ENCODE measurements at places on chromosomes 3 and 15. TPM values are rescaled to one million over a fixed set of nuclear protein-coding genes. Genes with fewer than 3 reads are reported as not detected.

The CHRNA3 gene
- not detected for total RNA-seq

The ARHGEF26 gene
- 7.3 TPM for total RNA-seq

The CFAP44 gene
- total RNA-seq, result 6.3 TPM

The NAALADL2 gene
- 17.7 TPM for total RNA-seq

The RTP3 gene
- total RNA-seq, result under 0.01 TPM

The CDHR4 gene
- not detected for total RNA-seq

The IL17RB gene
- total RNA-seq, result 1.6 TPM

The NXPE3 gene
- 11.0 TPM for total RNA-seq

The LSM3 gene
- total RNA-seq, result 14.6 TPM

The ESYT3 gene
- 14.1 TPM for total RNA-seq

The CNTN3 gene
- 3.7 TPM for total RNA-seq

The COPS2 gene
- 40.7 TPM for total RNA-seq

The ITGA11 gene
- 5.7 TPM for total RNA-seq

The VEPH1 gene
- total RNA-seq, result 1.0 TPM

The C3orf80 gene
- total RNA-seq, result not detected

The EOMES gene
- 0.52 TPM for total RNA-seq

The GABRB3 gene
- 0.52 TPM for total RNA-seq

The HIGD2B gene
- not detected for total RNA-seq

The PLOD2 gene
- 22.4 TPM for total RNA-seq

The PPM1M gene
- total RNA-seq, result 8.4 TPM

The SAMMSON gene
- under 0.01 TPM for total RNA-seq

The CSTA gene
- total RNA-seq, result 0.52 TPM

The MFSD1 gene
- total RNA-seq, result 49.1 TPM

The WNT5A gene
- total RNA-seq, result 8.9 TPM

The NLGN1 gene
- 5.7 TPM for total RNA-seq

The PLCH1 gene
- 0.52 TPM for total RNA-seq

The LCTL gene
- total RNA-seq, result not detected

The MFAP1 gene
- total RNA-seq, result 21.9 TPM

The C2CD4A gene
- total RNA-seq, result not detected

The PSTPIP1 gene
- total RNA-seq, result 2.1 TPM

The SLC15A2 gene
- total RNA-seq, result 33.4 TPM

The ZNF620 gene
- 2.1 TPM for total RNA-seq

The AHSG gene
- total RNA-seq, result 0.52 TPM

The ATP13A5 gene
- not detected for total RNA-seq

The GPR27 gene
- 1.6 TPM for total RNA-seq

The PRSS50 gene
- total RNA-seq, result not detected

The NKTR gene
- total RNA-seq, result 119 TPM

The RBP2 gene
- total RNA-seq, result not detected

The CLDN18 gene
- total RNA-seq, result under 0.01 TPM

The TMOD3 gene
- 19.8 TPM for total RNA-seq

The SLC12A1 gene
- total RNA-seq, result not detected

The CPLX3 gene
- not detected for total RNA-seq

The ERC2 gene
- 1.0 TPM for total RNA-seq

The HSPBAP1 gene
- 8.9 TPM for total RNA-seq

The DUOXA2 gene
- total RNA-seq, result not detected

The CAMP gene
- total RNA-seq, result not detected

The FAN1 gene
- 26.6 TPM for total RNA-seq

The CCR8 gene
- not detected for total RNA-seq

The LTF gene
- 3.1 TPM for total RNA-seq

The TLR9 gene
- total RNA-seq, result not detected

The GNAI2 gene
- total RNA-seq, result 78.8 TPM

The CADM2 gene
- 4.2 TPM for total RNA-seq

The CFAP92 gene
- total RNA-seq, result 1.6 TPM

The CYP1A2 gene
- not detected for total RNA-seq

The KIF7 gene
- total RNA-seq, result 4.7 TPM
